ENCODE measurements at places on chromosomes 7 and 10. TPM values are rescaled to one million over a fixed set of nuclear protein-coding genes. Genes with fewer than 3 reads are reported as not detected.

- DNase-seq: no peak
These were observed 40.2 kb upstream of the SLC26A3 start for GRCh38 chr7:107843184-107843583.

DNA sequence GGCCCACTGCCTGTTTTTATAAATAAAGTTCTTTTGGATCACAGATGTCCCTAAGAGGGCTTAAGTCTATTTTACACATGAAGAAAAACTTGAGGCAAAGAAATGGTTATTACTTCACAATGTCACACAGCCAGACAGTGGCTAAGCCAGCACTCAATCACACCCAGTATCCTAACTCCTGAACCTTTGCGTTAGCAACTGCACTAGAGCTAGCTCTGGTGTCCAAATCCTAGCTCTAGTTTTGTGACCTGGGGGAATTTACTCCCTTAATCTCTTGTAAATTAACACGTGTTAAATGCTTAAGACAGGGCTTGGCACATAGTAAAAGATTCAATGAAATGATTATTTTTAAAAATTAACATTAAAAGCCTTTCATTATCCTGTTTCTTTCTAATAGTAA lies 49.0 kb upstream of the TPK1 start:
- no peak for DNase-seq

GRCh38 chr7:153524070-153524601 lies 528.1 kb upstream of the DPP6 start:
- DNase-seq: no peak

GRCh38 chr7:44665531-44666213 lies 59.2 kb downstream of the OGDH start:
- peak; percentile 38 for DNase-seq

GRCh38 chr10:118408181-118408580 lies 66.1 kb upstream of the FAM204A start:
- DNase-seq: no peak

The DBNL gene
- 45.4 TPM for total RNA-seq
